ENCODE measurements at places on chromosomes 7 and 10.
A peak's percentile ranks its signal among the peaks of the same experiment; 100 is the strongest.

GRCh38 chr10:75653761-75654160 lies 222.3 kb downstream of the LRMDA start:
- DNase-seq = no peak

DNA sequence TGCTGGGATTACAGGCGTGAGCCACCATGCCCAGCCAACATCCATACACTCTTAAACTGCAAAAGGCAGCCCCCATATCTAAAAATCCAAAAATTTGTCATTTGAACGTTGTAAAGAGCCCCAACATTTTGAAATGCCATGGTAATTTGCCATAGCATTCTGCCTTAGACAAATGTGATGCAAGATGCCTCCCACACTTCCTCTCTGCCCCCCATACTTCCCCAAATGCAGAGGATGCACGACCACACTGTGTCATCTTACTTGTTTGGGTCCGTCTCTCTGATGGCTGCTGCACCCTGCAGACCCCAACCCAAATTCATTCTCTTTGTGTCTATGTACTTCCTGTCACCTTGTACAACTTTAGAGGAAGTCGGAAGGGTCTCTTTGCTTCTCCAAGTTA lies 1125.6 kb upstream of the AUTS2 start:
- no peak for DNase-seq

DNA sequence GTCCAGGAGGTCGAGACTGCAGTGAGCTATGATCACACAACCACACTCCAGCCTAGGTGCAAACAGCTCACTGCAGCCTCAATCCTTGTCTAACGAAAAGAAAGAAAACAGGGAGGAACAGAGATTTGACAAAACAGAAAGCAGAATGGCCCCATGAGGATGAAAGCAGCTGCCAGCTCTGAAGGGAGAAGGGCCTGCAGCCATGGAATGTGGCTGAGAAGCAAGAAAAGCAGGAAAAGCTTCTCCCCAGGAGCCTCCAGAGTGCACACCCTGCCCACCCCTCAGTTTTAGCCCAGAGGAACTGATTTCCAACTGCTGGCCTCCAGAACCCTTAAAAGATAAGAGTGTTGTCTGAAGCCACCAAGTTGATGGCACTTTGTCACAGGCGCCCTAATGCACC lies 13.0 kb downstream of the ESYT2 start:
- DNase-seq = no peak

- no peak for DNase-seq
Measured at GRCh38 chr10:100661520-100661919, 83.9 kb upstream of the PAX2 start.

DNA sequence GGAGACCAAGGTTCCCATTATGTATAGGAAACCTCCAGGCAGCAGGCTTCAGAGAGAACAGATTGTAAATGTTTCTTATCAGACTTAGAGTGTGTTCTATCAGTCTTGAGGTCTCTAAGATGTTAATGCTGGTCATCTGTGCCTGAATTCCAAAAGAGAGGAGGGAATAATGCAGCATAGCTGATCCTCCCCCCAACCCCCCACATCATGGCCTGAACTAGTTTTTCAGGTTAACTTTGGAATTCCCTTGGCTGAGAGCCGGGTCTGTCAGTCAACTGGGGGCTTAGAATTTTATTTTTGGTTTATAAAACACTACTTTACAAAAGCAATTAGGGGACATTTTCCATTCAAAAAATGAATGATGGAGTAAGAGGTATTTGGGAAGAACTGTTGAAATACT lies 184.3 kb downstream of the NEBL start:
- DNase-seq = no peak

GRCh38 chr7:101436857-101437576 lies 74.3 kb downstream of the COL26A1 start:
- no peak for DNase-seq

DNA sequence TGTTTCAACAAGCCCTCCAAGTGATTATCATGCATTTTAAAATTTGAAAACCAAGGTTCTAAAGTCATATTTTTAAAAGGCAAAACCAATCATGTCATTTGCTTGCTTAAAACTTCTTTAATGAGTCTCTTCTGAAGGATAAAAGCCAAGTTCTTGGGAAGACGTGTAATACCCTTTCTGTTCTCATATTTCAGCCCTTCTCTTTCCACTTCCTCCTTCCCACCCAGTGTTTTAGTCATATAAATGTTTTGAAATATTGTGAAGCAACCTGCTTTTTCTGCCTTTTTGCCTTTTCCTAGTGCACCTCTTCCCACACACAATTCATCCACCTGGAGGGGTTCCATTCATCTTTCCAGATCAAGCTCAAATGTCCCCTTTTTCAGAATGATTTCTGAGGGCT lies 211.1 kb upstream of the LRRTM3 start:
- no peak for DNase-seq

GRCh38 chr10:132332433-132332754 lies 401 bp downstream of the LRRC27 start:
- DNase-seq = no peak

DNA sequence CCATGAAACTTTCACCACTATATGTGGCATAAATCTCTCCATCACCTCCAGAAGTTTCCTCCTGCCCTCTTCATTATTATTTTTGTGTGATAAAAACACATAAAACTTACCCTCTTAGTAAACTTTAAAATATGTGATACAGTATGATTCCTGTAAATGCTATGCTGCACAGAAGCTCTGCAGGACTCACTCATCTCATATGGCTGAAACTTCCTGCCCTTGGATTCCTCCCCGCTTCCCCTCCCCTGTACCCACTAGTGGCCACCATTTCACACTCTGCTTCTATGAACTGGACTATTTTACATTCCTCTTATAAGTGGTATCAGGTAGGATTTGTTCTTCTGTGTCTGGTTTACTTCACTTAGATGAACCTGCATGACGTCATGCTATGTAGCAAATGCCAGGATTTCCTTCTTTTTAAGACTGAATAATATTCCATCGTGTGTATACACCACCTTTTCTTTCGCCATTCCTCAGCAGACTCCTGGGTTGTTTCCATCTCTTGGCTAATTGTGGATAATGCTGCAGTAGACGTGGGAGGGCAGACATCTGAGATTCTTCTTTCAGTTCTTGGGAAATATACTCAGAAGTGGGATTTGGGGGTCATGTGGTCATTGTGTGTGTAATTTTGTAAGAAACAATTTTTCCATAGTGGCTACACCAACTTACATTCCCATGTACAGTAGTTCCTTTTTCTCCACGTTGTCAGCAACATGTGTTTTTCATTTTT lies 335.2 kb downstream of the SDK1 start:
- no peak for DNase-seq

- no peak for DNase-seq
Measured at GRCh38 chr10:59448616-59449015, 86.3 kb upstream of the FAM13C start.

GRCh38 chr7:106721816-106722785 lies 61.1 kb upstream of the CCDC71L start:
- no peak for DNase-seq

GRCh38 chr7:93307131-93307660 lies 75.0 kb downstream of the VPS50 start:
- DNase-seq = peak; percentile 50

GRCh38 chr7:118079369-118079768 lies 104.6 kb upstream of the LSM8 start:
- DNase-seq = no peak

DNA sequence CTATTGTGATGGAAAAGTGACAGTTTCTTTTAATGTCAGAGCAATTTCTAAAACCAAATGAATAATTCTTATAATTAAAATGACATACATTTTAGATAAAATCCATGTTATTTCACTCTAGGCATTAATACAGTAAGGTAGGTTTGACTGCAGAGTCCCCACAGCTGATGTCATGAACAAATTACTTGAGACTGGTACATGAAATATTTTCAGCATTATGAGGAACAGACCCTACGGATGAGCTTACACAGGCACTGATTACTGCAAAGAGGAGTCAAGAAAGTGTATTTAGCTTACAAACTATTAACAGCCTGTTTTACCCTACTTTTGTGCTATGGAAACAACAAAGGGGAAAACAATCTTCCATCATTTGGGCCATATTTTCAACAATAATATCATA lies 8.9 kb downstream of the COL1A2 start:
- DNase-seq = no peak

DNA sequence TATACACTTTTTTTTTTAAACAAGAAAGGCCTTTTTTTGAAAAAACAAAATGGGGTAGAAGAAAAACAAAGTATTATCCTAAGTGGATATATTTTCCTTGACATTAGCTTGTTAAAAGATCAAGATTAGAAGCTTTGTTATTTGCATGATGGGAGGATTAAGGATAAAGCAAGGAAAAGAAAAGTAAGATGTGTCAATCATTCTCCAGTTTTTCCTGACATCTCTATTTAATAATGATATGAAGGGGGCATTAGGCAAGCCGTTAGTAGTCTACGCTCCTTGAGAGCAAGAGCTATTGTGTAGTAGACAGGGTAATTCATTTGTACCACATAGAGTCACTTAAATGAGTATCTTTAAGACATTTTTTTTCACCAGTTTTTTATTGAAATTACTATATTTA lies 137.6 kb downstream of the RNF133 start:
- DNase-seq = no peak

- DNase-seq = no peak
Measured at GRCh38 chr10:62961951-62962523, 145.9 kb upstream of the EGR2 start.
